ENCODE measurements at places on chromosomes 4 and X. TPM values are rescaled to one million over a fixed set of nuclear protein-coding genes. Genes with fewer than 3 reads are reported as not detected.

MAOB gene
- total RNA-seq: not detected

DNA sequence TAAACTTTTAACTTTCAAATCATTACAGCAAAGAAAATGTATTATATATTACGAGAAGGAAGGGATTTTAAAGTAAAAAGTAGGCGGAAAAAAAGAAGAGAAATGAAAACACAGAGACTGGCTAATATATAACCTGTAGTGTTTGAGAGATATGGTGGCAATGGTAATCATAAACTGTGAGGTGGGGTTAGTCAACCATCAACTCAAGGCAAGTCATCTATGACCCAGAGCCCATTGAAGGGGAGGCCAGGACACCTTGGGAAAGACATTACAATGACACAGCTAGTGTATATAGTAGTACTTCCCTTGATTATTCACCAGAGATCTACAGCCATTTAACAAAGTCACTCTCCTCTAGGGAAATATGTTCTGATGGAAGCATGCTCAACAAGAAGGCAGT lies 423.9 kb upstream of the PITX2 start:
- no peaks in the 10 kb centered on the region for H3K27me3 ChIP-seq
- no peaks in the 10 kb centered on the region for H3K4me1 ChIP-seq
- DNase-seq: no peak
- no peaks in the 10 kb centered on the region for H3K36me3 ChIP-seq

MAGEH1 gene
- total RNA-seq: 14.6 TPM

TRPC3 gene
- total RNA-seq: 2.1 TPM

CT55 gene
- total RNA-seq: not detected

SPATA18 gene
- total RNA-seq: 0.53 TPM

OGT gene
- 381 TPM for total RNA-seq

ASB9 gene
- total RNA-seq: 0.82 TPM

HS3ST1 gene
- total RNA-seq: 0.19 TPM

DNA sequence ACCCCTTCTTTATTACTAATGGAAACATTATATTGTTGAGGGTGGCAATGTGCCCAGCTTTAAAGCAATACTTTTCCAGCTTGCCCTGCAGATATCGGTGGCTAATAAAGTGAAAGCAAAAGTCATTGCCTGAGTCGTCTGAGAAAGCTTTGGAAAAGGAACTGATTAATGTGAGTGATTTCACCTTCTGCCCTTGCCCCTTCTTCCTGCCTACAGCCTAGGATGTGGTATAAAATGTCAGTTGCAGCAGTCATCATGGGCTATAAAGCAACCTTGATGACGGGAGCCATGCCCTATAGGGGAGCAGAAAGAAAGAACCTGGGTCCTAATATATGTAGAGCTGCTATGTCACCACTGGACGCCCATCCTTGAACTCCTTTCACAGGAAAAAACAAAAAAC lies 132.4 kb upstream of the USP9X start:
- peaks cover 8% of the 10 kb centered on the region for H3K36me3 ChIP-seq
- peak overlapping the region; percentile 83 for H3K27ac ChIP-seq
- peaks cover 21% of the 10 kb centered on the region for H3K4me1 ChIP-seq
- H3K27me3 ChIP-seq: no peaks in the 10 kb centered on the region

PHOX2B gene
- not detected for total RNA-seq

GRCh38 chr4:8019396-8020365 lies 80.0 kb upstream of the AFAP1 start:
- peaks cover 3% of the 10 kb centered on the region for H3K4me1 ChIP-seq
- H3K27ac ChIP-seq: no peak overlapping the region
- no peaks in the 10 kb centered on the region for H3K36me3 ChIP-seq
- no peak for DNase-seq
- no peak overlapping the region for H3K4me3 ChIP-seq

DNA sequence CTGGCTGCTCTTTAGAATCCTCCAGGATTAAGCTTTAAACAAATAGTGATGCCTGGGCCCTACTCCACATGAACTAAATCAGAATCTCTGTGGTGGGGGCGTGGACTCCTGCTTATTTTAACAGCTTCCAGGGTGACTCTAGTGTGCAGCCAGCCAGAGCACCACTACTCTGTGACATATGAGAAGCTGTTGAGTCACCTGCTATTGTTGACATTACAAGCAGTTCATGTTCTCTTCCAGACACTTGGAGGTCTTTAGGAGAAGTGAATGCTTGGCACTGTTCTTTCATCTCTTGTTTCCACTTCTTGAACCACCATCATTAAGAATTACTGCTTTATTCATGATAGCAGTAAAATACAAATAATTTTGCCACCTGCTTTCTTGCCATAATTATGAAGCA lies 426 bp upstream of the C4orf51 start:
- H3K27me3 ChIP-seq: peaks cover 17% of the 10 kb centered on the region
- no peaks in the 10 kb centered on the region for H3K36me3 ChIP-seq
- H3K27ac ChIP-seq: no peak overlapping the region
- no peak overlapping the region for H3K4me3 ChIP-seq

GRCh38 chr4:78870056-78870455 lies 69.2 kb downstream of the PAQR3 start:
- no peak overlapping the region for H3K27ac ChIP-seq
- H3K36me3 ChIP-seq: peaks cover 20% of the 10 kb centered on the region
- H3K4me3 ChIP-seq: no peak overlapping the region
- no peak for DNase-seq
- no peaks in the 10 kb centered on the region for H3K4me1 ChIP-seq
- no peaks in the 10 kb centered on the region for H3K27me3 ChIP-seq

- peaks cover 10% of the 10 kb centered on the region for H3K36me3 ChIP-seq
- peak overlapping the region; percentile 37 for H3K4me3 ChIP-seq
- no peak for DNase-seq
- no peak overlapping the region for H3K27ac ChIP-seq
These were observed 175.5 kb downstream of the DHRSX start for GRCh38 chrX:2325076-2325784.

GPR173 gene
- not detected for total RNA-seq

TCEAL7 gene
- total RNA-seq: not detected

GRCh38 chrX:6708676-6709380 lies 173.9 kb upstream of the VCX3A start:
- no peaks in the 10 kb centered on the region for H3K27me3 ChIP-seq
- no peak for DNase-seq
- H3K36me3 ChIP-seq: no peaks in the 10 kb centered on the region
- H3K4me3 ChIP-seq: no peak overlapping the region
- no peak overlapping the region for H3K27ac ChIP-seq

DNA sequence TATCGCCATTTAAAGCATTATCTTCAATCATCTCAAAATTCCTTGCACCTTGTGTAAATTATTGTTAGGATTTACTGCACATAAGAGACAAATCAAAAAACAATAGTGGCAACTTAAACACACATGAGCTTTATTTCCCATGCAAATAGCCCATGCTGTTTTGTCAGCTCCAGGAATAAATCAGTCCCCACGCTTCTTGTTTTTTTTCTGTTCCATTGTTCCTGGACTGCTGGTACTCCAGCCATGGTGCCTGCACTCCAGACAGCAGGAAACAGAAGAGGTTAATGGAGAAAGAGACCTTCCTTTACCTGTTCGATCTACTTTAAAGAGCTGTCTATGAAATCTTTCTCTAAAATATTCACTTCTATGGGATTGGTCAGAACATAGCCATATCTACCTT lies 1515.7 kb upstream of the TENM3 start:
- H3K4me3 ChIP-seq: no peak overlapping the region
- H3K36me3 ChIP-seq: no peaks in the 10 kb centered on the region
- no peak overlapping the region for H3K27ac ChIP-seq
- no peaks in the 10 kb centered on the region for H3K4me1 ChIP-seq
- no peak for DNase-seq

DNA sequence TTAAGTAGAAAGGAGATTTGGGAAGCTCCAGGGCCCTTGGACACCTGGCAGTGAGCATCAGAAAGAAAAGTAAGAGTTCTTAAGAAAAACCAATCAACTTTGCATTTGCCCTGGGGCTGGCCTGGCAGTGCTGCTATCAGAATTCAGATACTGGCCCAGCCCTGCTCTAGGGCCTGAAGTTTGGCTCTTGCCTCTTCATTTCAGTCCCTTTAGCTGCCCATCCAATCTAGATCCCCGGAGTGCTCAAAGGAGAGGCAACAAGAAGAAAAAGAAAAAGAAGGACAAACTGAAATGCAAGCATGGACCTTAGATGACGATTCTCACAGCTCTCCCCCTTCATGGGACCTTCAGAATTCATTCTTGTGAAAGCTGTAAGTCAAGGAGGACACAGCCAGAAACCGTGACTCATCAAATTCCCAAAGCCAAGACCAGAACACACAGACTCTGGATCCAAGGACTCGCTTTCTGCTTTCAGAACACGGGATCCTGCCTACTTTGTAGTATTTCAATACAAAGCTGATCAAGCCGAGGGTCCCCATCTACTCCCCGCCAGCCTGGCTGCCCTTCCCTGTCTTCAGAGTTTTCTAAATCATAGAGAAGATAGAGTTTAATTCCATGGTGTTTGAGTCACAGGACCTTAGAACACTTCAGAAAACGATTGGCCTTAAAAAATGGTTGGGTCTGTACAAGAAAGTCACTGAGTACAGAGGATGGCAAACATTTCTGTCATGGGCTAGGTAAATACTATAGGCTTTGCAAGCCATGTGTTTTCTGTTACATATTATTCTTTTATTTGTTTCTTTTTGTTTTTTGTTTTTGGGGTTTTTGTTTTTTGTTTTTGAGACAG lies 103.7 kb downstream of the RBM47 start:
- no peaks in the 10 kb centered on the region for H3K4me1 ChIP-seq
- H3K36me3 ChIP-seq: no peaks in the 10 kb centered on the region
- no peak for DNase-seq
- no peak overlapping the region for H3K4me3 ChIP-seq
- H3K27me3 ChIP-seq: no peaks in the 10 kb centered on the region

DNA sequence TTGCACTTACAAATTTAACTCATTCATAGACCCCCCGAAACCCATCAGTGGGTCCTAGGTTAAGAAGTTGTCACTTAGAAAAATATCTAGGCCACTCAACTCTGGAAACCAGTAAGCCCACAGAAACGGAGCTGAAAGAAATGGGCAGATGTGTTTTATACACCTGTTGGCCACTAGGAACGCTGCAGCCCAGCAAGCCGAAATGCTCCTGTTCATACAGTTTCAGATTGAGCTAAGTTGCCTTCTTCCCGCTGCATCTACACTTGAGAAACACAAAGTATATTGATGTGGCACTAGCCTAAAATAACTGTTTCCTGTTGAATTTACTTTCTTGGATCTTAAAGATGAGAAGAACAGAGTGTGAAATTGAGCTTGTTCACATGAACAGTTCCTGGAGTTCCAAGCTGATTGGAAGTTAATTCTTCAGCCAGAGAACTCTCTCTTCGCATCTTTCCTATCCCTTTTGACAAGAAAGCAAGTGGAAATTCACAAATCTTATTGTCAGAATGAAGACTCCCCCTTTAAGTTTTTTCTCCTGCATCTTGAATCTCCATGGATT lies 174.1 kb downstream of the RBMX2 start:
- H3K36me3 ChIP-seq: no peaks in the 10 kb centered on the region
- H3K4me1 ChIP-seq: peaks cover 2% of the 10 kb centered on the region
- H3K4me3 ChIP-seq: no peak overlapping the region
- no peak overlapping the region for H3K27ac ChIP-seq
- H3K27me3 ChIP-seq: peaks cover 18% of the 10 kb centered on the region

DNA sequence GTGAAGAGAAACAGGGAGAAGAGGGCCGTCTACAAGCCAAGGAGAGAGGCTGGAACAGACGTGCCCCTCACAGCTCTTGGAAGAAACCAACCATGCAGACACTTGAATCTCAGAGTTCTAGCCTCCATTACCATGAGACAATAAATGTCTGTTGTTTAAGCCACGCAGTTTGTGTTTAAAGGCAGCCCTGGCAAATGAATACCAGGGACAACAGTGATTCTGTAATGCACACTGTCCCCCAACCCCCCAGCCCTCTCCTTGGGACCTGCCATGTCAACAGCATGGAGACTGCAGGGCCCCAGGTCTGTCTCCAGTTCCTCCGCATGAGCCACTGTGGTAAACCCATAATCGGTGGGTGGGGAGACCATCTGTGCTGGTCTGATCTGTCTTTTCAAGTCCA lies 348.0 kb upstream of the KLF3 start:
- peaks cover 43% of the 10 kb centered on the region for H3K4me1 ChIP-seq
- H3K27ac ChIP-seq: no peak overlapping the region
- no peak for DNase-seq
- H3K27me3 ChIP-seq: peaks cover 22% of the 10 kb centered on the region
- peaks cover 7% of the 10 kb centered on the region for H3K36me3 ChIP-seq
- no peak overlapping the region for H3K4me3 ChIP-seq

- H3K36me3 ChIP-seq: no peaks in the 10 kb centered on the region
- H3K27ac ChIP-seq: no peak within 1 kb of the TSS
- H3K4me3 ChIP-seq: peak within 1 kb of the TSS; percentile 69
- peaks cover 7% of the 10 kb centered on the region for H3K4me1 ChIP-seq
- peaks cover 57% of the 10 kb centered on the region for H3K27me3 ChIP-seq
These were observed at the start of gene SGMS2 for GRCh38 chr4:107824350-107825071. TSS of gene SGMS2 (plus strand) at chr4:107824932. CDS start at chr4:107895554, 70,622 bp downstream.

ZNF157 gene
- total RNA-seq: 0.19 TPM

GRCh38 chrX:73758250-73758649 lies 195.3 kb downstream of the CHIC1 start:
- no peaks in the 10 kb centered on the region for H3K4me1 ChIP-seq
- no peak overlapping the region for H3K4me3 ChIP-seq
- no peak overlapping the region for H3K27ac ChIP-seq
- DNase-seq: no peak
- H3K36me3 ChIP-seq: no peaks in the 10 kb centered on the region

GRCh38 chr4:48594180-48594579 lies 104.1 kb downstream of the ZAR1 start:
- DNase-seq: no peak
- peaks cover 7% of the 10 kb centered on the region for H3K4me1 ChIP-seq
- peaks cover 35% of the 10 kb centered on the region for H3K36me3 ChIP-seq
- no peak overlapping the region for H3K4me3 ChIP-seq
- H3K27me3 ChIP-seq: no peaks in the 10 kb centered on the region

GRCh38 chr4:147336252-147336651 lies 144.6 kb upstream of the EDNRA start:
- H3K4me1 ChIP-seq: no peaks in the 10 kb centered on the region
- H3K27ac ChIP-seq: no peak overlapping the region
- H3K36me3 ChIP-seq: no peaks in the 10 kb centered on the region
- DNase-seq: no peak

GRCh38 chr4:1094336-1094690 lies 19.1 kb downstream of the RNF212 start:
- H3K36me3 ChIP-seq: peaks cover 1% of the 10 kb centered on the region
- no peaks in the 10 kb centered on the region for H3K4me1 ChIP-seq
- H3K4me3 ChIP-seq: no peak overlapping the region
- DNase-seq: no peak

DNA sequence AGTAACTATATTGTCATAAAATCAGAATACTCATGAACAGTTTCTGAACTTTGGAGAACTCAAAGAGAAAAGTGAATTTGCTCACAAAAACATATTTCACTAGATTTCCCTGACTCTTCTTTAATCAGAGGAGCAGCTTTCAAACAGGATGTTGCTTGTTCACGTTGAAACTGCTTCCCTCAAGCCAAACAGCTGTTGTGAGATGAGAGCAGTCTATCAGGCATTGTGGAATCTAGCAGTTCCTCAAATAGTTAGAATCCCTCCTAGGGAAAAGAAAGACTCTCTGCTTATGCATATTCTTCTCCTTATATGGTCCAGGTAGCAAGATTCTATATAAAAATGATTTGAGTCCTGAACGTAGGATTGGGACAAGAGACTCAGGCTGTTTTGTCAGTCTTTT lies 1012.1 kb downstream of the FAM133A start:
- H3K36me3 ChIP-seq: no peaks in the 10 kb centered on the region
- no peaks in the 10 kb centered on the region for H3K4me1 ChIP-seq
- H3K27me3 ChIP-seq: no peaks in the 10 kb centered on the region
- no peak for DNase-seq

OTUD5 gene
- 56.9 TPM for total RNA-seq

MAGEA9B gene
- not detected for total RNA-seq
